Heart left ventricle (tissue), 16 donors: ENCODE measurements at places on chromosomes 4 and X. TPM values are rescaled to one million over a fixed set of nuclear protein-coding genes. Genes with fewer than 3 reads are reported as not detected.

The POU3F4 gene
- not detected for polyA plus RNA-seq

The PCDH11X gene
- polyA plus RNA-seq, result not detected

The MTNR1A gene
- polyA plus RNA-seq, result not detected

- no peaks in the 10 kb centered on the region for H3K4me1 ChIP-seq
- no peaks in the 10 kb centered on the region for H3K36me3 ChIP-seq
- H3K27me3 ChIP-seq, result no peaks in the 10 kb centered on the region
Measured at GRCh38 chr4:86981789-86982188, 47.0 kb downstream of the AFF1 start.

DNA sequence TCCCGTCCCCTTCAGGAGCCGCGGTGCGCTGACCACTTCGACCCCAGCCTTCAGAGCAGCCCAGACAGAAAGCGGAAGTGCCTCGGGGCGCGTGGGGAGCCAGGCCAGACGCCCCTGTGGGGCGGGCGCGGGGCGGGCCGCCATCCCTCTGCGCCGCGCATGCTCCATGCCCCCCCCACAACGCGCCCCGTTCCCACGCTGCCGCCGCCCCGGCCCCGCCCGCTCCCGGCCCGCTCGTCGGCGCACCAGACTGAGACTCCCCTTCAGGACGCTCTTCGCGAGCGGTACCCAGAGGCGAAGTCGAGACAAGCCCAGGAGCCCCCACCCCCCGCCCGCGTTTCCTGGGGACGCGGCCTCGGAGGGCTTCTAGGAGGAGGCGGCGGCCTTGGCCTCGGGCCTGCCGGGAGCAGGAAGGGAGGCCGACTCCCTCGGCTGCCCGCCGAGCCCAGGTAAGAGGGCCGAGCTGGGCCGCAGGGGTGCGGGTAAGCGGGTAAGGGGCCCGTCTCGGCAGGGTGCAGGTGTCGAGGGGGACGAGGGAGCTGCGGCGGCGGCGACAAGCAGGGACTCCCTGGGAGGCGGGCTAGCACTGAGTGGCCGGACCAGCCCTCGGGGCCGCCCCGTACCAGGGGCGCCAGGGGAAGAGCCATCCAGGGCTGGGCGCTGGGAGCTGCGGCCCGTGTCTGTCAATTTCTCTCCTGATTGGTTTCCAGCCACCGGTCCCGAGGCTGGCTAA is at the start of gene ZFP92:
Gene ZFP92, plus strand, starts transcription at position 218 of the 733 bp plus-strand sequence. CDS start 6,851 bp downstream, outside the sequence.
- H3K36me3 ChIP-seq, result no peaks in the 10 kb centered on the region
- peak; percentile 45 for DNase-seq
- no peaks in the 10 kb centered on the region for H3K4me1 ChIP-seq
- no peaks in the 10 kb centered on the region for H3K27me3 ChIP-seq

DNA sequence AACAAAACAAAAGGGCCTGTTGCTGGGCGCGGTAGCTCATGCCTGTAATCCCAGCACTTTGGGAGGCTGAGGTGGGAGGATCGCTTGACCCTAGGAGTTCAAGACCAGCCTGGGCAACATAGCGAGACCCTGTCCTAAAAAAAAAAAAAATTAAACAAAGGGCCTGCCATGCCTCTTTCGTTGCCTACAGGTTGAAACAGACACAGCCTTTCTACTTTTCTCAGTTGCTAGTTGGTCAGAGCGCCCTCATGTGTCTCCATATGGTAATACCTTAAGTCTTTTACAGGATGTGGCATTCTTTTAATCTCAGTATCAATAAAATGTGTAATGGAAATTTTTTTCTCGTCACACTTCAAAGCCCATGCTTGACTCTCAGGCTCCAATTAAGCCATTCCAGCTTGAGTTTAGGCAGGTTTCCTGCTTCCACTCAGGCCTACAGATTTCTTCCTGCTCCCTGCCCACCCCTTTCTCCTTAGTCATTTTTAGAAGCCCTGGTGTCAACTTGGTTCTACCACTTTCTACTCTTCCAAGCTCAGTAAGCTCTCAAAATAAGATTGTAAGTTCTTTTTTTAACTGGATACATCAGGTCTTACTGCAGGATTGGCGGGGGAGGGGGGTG is 4.6 kb upstream of the SOWAHD start:
- no peak for DNase-seq
- H3K36me3 ChIP-seq, result no peaks in the 10 kb centered on the region

- no peak for DNase-seq
- no peaks in the 10 kb centered on the region for H3K4me1 ChIP-seq
- no peaks in the 10 kb centered on the region for H3K27me3 ChIP-seq
Measured at GRCh38 chrX:16479206-16479869, 170.6 kb upstream of the S100G start.

DNA sequence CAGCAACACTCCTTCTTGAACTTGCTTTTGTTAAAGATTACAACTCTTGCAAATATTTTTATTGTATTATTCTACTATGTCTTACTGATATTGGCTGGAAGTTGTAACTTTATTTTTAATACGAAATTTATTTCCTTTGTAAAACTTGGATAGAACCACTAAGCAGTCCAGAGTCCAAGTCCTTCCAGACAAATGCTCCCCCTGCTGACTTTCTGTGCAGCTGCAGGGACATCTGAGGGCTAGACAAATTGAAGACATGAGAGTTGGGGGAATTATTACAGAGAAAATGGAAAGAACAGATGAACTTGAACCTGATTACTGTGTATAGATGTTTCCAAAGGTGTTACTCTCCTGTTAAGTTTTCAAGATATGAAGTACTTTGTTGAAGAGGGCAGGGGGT is 238.8 kb downstream of the GRIA3 start:
- no peak overlapping the region for H3K4me3 ChIP-seq
- no peaks in the 10 kb centered on the region for H3K27me3 ChIP-seq
- no peaks in the 10 kb centered on the region for H3K36me3 ChIP-seq
- no peaks in the 10 kb centered on the region for H3K4me1 ChIP-seq
- DNase-seq, result peak; percentile 15

DNA sequence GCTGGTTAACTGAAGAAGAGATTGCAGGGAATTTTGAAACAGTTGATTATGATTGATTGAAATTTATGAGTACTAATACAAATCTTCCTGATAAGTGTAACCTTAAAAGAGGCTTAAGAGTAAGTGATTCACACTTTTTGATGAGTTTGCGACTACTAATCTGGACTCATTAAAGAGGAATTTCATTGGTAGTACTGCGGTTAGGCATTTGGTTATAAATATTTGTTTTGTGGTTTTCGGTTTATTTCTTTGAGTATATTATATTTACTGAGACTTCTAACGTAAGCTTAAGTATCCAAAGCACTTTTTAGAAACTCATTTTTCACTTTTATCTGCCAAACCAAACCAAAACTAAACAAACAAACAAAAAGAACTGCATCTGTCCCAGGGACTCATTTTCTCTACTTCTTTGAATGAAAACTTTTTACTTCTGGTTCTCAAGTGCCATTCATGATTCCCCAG is 20.7 kb downstream of the SLIT2 start:
- no peaks in the 10 kb centered on the region for H3K4me1 ChIP-seq
- H3K4me3 ChIP-seq, result no peak overlapping the region
- no peaks in the 10 kb centered on the region for H3K36me3 ChIP-seq

DNA sequence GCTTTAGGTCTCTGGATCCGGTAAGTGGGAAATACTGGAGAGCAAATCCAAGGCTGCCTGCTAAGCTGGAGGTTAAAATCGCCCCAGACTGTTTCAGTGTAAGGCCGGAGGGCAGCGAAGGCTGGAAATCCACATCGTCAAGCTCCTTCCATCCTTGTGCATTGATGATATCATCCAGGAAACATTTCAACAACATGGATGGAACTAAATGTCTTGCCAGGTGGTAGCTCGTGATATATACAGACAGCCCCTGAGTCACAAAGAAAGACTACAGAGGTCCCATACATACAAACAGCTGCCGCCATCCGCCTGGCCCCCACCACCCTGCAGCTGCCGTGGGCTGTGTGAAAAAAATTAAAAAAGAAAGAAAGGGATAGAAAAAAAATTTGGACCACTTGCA is 148.9 kb upstream of the RBPJ start:
- no peaks in the 10 kb centered on the region for H3K27me3 ChIP-seq
- no peaks in the 10 kb centered on the region for H3K4me1 ChIP-seq
- no peak overlapping the region for H3K27ac ChIP-seq
- H3K36me3 ChIP-seq, result no peaks in the 10 kb centered on the region

- no peak for DNase-seq
- no peaks in the 10 kb centered on the region for H3K27me3 ChIP-seq
- H3K4me1 ChIP-seq, result no peaks in the 10 kb centered on the region
- no peak overlapping the region for H3K27ac ChIP-seq
- no peak overlapping the region for H3K4me3 ChIP-seq
Measured at GRCh38 chrX:120813982-120814381, 61.7 kb downstream of the CT47B1 start.

GRCh38 chr4:67935888-67936287 is 27.4 kb downstream of the TMPRSS11A start:
- H3K36me3 ChIP-seq, result no peaks in the 10 kb centered on the region
- H3K27me3 ChIP-seq, result no peaks in the 10 kb centered on the region
- no peak overlapping the region for H3K4me3 ChIP-seq
- no peaks in the 10 kb centered on the region for H3K4me1 ChIP-seq
- no peak overlapping the region for H3K27ac ChIP-seq
